ENCODE measurements at places on chromosomes 5 and 9.

- no peak for DNase-seq
Measured at GRCh38 chr5:132100672-132101261, 27.2 kb downstream of the CSF2 start.

DNA sequence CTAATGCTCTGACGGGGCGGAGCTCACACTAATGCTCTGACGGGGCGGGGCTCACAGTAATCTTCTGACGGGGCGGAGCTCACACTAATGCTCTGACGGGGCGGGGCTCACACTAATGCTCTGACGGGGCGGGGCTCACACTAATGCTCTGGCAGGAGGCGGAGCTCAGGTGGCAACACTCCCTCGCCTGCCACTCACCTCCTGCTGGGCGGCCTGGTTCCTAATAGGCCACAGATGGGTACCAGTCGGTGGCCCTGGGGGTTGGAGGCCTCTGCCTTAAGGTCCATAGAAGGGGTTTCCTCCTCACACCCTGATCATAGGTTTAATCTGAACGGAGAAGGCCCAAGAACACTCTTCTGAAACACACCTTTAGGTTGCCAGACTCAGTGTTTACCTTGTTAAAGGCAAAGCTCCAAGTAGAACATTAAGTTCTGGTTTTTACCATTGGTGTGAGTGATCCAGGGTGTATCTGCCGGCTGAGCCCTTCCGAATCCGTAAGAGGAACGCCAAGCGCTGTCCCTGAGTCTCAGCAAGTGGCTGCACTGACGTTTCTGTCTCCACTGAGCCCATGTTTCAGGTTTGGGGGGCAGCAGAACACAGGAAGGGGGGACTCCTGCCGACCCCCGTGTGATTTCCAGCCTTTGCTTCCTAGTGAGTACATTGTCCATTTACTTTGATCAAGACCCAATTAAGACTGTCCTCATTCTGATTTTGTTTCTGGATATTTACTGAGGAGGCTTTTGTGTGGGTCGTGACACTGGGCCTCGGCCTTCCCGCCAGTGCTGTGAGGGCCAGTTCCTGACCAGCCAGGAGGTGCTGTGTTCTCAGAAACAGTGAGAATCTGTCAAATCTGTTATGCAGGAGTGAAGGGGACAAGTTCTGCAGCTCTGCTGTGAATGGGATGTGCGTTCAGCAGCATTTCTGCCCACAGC lies 24.6 kb upstream of the LRRC14B start:
- DNase-seq, result no peak

DNA sequence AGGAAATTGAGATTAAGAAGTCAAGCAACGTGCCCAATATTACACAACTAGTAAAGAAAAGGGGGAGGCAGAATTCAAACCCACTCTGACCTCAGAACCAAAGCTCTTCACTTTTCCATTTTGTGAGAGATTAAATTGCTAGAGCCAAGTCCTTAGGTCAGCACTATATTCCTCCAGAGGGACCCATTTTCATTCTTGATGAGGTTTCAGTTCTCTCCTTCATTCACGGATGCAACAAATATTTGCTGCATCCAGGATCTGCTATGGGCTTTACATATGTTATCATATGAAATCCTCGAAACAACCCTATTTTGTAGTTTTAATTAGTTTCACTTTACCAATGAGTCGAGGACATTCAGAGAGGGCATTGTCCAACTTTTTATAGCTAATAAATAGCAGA lies 239.2 kb downstream of the EFNA5 start:
- no peak for DNase-seq

- peak; percentile 5 for DNase-seq
Measured at GRCh38 chr9:96420468-96421219, 2.5 kb upstream of the ZNF367 start.

DNA sequence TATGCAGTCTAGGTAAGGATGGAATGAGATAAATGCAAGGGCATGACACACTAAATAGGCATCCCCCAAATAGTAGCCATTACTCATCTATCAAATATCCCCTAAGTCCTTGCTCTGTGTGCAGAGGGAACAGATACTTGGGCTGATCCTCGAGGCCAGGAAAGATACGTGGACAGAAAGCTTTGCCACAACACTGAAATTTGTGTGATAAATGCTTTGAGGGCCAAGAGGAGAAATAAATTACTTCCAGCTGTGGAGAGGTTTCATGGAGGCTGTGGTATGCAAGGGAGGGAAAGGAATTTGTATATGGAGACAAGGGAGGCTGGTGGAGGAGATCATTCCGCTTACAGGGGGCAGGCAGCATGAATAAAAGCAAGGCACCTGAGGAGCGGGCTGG lies 18.5 kb downstream of the ATOX1 start:
- DNase-seq, result no peak

- no peak for DNase-seq
Measured at GRCh38 chr9:75235632-75236031, 147.3 kb downstream of the OSTF1 start.

DNA sequence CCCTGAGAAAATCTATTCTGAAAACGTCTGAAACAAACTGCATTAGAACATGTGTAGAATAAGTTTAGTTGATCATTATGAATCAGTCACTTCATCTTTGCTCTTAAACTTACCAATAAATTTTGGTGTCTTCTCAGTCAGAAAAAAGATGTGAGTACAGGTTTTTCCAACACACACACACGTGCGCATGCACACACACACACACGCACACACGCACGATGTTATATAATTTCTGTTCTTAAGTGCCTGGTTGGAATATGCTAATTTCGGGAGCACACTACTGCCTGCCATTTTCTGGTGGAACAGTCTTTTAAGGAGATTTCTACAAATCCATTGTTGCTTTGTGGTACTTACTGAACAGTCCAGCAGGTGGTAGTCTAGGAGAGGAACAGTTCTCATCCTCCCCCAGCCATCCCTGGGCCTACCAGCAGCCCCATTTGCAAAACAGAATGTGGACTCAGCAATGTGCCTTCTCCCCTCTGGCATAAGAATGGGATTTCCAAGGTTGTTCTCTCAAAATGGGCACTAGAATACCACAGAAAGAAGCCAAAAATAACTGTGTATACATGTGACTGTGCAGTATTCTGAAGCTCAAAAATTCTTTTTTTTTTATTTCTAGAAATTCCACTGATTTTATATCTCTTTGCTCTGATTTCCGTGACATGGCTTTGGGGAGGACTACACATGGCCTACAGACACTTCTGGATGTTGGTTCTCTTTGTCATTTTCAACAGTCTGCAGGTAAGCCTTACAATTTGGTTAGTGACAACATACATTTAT lies 281.3 kb downstream of the ARRDC3 start:
- peak; percentile 82 for DNase-seq

GRCh38 chr5:125011014-125011413 lies 264.6 kb upstream of the ZNF608 start:
- no peak for DNase-seq

DNA sequence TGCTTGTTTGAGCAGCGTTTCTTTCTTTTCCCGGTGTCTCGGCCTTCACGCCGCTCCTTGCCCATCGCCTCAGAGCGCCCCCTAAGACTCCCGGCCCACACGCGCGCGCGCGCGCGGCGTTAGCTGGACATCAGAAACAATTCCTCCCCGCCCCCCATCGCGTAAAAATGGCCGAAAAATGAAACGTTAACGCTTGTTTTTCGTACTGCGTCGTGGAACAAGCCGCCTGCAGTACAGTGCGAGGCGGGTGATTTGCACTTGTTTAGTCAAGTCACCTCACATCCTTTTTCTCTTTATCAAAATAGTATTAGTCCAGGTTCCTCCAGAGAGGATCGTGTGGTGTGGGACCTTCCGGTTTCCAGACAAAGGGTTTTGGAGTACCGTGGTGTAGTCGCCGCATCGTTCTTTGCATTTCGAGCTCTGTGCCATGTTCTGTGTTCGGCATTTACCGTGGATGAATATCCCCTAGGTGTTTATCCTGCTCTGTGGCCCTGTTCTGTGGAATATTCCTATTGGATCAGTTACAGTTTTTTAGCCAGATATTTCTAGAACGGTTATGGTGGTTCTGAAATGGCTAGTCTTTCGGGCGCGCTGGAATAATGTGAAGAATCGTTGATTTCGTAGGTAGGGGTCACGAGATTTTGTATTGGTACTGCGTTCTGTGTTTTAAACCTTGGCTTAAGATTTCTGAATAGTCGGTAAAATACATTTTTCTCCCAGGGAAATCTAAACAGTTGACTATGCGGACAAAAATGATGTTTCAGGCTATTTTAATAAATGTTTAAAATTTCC lies 1.0 kb downstream of the MATR3 start:
- DNase-seq, result peak; percentile 31

DNA sequence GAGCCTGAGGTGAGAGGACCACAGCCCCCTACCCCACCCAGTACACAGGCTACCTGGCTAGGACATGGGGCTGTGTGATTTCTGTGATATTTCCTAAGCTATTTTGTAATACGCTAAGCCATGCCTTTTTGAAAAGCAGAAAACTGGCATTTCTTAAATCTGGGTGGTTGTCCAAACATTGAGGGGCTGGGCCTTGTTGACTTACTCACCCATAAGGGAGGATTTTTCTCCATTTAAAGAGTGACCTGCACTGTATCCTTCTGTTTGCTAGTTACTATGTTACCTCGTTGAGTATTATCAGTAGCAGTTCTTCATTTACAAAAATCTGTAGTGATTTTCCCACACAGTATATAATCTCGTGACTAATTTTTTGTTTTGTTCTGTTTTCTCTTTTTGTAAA lies 117.5 kb upstream of the OTULINL start:
- DNase-seq, result no peak

GRCh38 chr9:128818839-128819715 lies 777 bp downstream of the ENDOG start:
- no peak for DNase-seq

DNA sequence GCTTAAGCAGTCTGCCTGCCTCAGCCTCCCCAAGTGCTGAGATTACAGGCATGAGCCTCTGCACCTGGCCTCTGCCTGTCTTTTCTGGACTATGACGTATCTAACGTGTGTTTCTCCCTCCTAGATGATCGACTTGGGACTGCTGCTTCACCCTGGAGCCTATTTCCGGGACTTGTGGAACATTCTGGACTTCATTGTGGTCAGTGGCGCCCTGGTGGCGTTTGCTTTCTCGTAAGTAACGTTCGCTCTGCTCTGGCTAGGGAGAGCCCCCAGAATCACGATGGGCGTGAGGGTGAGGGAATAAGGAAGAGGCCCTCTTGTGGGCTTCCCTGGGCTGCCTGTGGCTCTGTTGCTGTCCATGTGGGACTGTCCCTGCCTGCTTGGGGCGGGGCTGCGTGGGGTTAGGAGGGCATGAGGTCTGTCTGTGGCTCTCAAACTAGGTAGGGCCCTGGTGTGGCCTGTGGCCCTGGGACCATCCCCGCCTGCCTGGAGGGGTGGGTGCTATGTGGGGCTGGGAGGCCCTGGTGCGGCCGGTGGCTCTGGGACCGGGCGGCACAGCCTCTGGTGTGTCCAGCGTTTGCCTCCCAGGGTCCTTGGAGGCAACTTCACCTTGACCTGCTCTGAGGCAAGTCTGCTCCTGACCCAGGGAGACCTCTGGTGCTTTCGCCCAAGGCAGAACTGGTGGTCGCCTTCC lies 171.7 kb downstream of the CACNA1B start:
- no peak for DNase-seq

DNA sequence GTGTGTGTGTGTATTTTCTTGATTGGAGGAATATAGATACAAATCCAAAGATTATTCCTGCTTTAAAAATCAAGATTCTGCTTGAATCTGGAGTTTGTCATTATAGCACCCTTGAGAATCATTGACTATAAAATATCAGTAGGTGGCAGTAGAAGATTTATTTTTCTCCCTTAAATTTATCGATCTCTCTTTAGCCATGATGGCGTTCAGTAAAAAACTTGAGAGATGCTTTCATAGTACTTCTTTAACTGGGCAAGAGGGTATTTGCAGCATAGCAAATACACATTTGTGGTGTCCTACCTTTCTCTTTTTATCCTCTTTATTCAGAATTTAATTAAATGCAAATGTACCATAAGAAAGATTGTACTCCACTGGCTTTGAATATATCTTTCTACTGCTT lies 307.7 kb downstream of the ADGRV1 start:
- peak; percentile 53 for DNase-seq

- DNase-seq, result no peak
Measured at GRCh38 chr5:80269991-80270438, 14.2 kb upstream of the SERINC5 start.

GRCh38 chr5:94544031-94544650 lies 74.3 kb downstream of the KIAA0825 start:
- no peak for DNase-seq

- no peak for DNase-seq
Measured at GRCh38 chr5:122358372-122358979, 46.4 kb downstream of the SNCAIP start.

GRCh38 chr5:118984602-118985001 lies 3.7 kb downstream of the DTWD2 start:
- DNase-seq, result no peak

DNA sequence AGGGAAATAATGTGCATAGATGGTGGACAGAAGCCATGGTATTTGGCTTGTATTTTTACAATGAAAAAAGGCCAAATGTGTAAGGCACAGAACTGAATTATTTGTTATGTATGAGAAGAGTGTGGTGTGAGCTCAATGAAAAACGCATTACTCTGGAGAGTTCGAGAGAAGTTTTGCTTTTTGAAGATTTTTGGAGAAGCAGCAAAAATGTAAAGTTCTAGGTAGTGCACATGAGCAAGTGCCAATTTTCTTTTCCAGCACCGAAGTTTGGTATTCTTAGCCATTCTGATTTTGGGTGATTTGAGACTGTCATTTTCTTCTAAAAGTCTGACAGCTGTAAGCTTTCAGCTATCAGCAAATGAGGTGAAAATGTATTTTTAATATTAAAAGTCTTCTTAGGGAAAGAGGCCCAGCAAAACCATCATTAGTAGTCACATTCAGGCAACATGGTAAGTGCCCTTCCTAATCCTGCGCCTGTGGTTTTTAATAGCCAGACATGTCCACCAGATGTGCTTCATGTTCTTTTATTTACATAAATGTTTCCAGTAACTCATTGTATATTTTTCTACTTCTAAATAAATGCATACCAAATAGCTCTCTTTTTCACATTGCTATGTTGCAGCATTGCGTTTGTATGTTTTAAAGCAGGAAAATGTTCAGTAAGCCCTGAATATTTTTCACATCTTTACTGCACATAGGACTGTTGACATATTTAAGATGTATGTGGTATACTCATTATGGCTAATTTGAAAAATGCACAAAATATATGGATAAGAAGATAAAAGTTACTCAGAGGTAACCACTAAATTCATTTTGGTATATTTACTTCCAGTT lies 50.4 kb downstream of the RASGRF2 start:
- DNase-seq, result no peak

- DNase-seq, result no peak
Measured at GRCh38 chr5:143315929-143316328, 87.6 kb downstream of the NR3C1 start.

- no peak for DNase-seq
Measured at GRCh38 chr5:90558344-90559192, at the start of gene ADGRV1. Gene ADGRV1 (plus strand): TSS chr5:90558797. CDS start chr5:90558896, 99 bp downstream.

GRCh38 chr5:107456281-107456715 lies 214.4 kb downstream of the EFNA5 start:
- peak; percentile 28 for DNase-seq

DNA sequence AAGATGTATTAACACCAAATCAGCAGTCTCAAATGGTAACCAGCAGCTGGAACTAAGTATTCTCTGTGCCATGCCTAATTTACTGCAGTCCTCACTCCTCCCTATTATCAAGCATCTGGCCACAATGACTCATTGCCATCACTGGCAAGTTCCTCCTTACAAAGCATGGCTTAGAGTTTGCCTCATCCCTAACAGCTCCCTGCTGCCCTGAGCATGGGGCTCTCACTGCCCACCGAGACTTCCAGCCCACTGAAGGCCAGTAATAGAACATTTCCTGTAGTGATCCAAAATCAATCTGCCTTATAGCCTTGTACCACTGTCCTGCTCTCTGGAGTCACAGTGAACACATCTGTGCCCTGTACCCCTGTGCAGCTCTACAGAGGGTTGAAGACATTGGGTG lies 211.9 kb upstream of the TRIM32 start:
- DNase-seq, result no peak

Data from NCI-H1694 treated with DMSO at 0.1 percent for 48 hours (cell line).